ENCODE measurements at places on chromosomes 6 and 20.
A peak's percentile ranks its signal among the peaks of the same experiment; 100 is the strongest.

DNA sequence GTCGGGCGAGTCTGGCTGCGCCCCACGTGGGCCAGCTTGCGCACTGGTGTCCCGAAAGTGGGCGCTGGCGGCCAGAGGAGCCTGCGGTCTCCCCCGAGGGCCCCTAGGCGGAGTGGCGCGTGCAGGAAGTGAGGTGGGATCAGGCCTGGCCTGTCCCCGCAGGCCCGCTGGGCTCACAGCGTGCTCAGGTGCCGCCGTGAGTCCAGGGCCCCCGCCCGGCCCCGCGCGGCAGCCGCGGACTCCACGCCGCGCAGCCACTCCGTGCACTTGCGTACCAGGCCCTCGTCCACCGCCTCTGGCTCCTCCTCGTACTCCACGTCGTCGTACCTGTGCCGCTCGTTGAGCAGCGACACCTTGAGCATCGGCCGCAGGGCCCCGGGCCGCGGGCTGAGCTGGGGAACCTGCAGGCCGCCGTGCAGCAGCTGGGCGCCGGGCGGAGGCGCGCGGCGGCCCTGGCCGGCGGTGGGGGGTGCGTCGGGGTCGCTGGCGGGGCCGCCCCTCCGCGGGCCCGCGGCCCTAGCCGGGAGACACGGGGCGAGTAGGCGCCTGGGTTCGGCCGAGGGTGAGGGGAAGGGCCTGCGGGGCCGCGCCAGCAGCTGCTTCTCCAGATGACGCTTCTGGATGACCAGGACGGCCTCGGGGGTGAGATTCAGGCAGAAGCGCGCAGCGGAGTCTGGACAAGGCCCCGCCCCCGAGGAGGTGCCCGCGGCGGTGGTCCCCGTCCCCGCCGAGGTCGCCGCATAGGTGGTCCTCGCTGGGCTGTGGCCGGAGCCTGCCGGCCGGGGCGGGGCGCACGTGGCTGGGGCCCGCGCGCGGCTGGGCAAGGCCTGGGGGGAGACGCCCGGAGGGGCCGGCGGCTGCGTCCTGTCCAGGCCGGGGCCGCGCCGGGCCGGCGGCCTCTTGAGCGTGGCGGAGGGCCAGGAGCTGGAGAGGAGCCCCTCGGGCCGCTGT, 835 bp downstream of the PRR18 start:
- DNase-seq: no peak

GRCh38 chr6:159727717-159728445, 575 bp downstream of the WTAP start:
- peak; percentile 40 for DNase-seq

DNA sequence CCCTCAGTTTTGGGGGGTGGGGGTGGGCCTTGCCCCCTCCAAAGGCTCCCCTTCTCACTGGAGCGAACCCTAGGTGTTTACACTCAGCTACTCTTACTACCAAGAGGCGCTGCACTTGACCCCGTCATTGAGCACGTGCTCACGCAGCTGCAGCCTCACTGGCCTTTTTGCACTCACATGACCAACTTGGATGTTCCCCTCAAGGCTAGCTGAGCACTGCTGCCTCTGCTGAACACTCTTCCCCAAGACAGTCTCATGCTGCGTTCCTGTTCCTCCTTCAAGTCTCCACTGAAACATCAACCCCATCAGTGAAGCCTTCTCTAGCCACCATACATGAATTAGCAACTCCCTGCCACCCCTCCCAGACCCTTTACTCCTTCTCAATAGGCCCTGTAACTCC, 4.0 kb downstream of the SOD2 start:
- DNase-seq: no peak

DNA sequence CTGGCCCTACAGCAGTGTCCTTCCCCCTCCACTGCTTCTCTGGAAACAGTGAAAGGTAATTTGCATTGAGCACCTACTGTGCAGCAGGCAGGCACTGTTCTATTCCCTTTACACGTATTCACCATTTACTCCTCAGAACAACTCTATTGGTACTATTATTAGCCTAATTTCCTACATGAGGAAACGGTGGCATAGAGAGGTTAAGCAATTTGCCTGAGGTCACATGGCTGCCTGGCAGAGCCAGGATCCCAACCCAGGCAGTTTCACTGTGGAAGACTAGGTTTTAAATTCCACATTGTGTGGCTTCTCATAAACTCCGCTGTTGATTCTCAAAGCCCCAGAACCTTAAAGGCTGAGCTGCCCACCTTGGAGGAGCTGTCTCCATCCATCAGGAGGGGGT, 72.7 kb downstream of the CLIC5 start:
- DNase-seq: no peak

DNA sequence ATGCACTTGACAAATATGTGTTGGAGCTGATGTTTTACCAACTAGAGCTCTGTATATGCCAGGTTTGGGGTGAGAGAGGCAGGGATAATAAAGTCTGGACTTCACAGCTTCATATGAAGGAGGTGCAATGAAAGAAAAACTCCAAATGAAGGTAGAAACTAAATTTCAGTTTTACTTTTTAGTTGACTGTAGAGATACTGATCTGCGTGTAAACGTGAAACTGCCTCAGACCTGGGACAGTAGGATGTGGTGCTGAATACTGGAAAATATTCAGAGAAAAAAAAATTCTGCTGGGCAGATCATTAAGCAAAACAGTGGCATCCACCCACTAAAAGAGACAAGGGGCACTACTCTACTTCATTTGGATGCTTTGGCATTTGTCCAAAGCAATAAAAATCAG, 94.5 kb downstream of the BACH2 start:
- DNase-seq: no peak

DNA sequence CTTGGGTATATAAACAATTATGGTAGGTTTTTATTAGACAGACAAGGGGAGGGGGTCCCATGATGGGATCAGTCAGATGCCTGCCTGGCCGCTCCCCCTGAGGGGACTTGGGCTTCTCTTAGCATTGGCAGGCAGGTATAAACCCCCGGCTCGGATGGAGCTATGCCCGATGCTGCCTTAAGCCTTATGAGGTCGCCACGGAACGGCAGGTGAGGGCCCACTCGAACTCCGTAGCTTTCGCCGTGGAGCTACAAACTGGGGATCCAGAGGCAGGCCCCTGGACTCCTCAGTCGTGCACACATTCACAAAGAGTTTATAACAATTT, 148.8 kb downstream of the TRIM27 start:
- no peak for DNase-seq

- DNase-seq: no peak
Measured at GRCh38 chr6:131000544-131000943, 62.5 kb downstream of the EPB41L2 start.

DNA sequence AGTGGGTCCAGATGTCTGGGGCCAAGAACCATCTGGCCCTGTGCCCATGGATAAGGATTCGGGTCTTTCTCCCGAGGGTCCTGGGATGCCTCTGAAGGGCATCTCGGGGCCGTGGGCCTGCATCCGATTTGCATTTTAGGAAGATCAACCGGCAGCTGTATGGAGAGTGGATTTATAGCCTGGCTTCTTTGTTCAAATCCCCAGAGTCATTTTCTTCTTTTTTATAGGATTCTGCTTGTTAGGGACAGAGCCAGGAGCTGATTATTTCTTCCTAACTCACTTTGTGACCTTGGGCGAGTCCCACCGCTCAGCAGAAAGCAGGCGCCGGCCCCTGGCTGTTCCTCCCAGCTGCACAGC, 52.9 kb upstream of the APCDD1L start:
- no peak for DNase-seq

- no peak for DNase-seq
Measured at GRCh38 chr6:26025047-26025893, 62.0 kb upstream of the HFE start.

DNA sequence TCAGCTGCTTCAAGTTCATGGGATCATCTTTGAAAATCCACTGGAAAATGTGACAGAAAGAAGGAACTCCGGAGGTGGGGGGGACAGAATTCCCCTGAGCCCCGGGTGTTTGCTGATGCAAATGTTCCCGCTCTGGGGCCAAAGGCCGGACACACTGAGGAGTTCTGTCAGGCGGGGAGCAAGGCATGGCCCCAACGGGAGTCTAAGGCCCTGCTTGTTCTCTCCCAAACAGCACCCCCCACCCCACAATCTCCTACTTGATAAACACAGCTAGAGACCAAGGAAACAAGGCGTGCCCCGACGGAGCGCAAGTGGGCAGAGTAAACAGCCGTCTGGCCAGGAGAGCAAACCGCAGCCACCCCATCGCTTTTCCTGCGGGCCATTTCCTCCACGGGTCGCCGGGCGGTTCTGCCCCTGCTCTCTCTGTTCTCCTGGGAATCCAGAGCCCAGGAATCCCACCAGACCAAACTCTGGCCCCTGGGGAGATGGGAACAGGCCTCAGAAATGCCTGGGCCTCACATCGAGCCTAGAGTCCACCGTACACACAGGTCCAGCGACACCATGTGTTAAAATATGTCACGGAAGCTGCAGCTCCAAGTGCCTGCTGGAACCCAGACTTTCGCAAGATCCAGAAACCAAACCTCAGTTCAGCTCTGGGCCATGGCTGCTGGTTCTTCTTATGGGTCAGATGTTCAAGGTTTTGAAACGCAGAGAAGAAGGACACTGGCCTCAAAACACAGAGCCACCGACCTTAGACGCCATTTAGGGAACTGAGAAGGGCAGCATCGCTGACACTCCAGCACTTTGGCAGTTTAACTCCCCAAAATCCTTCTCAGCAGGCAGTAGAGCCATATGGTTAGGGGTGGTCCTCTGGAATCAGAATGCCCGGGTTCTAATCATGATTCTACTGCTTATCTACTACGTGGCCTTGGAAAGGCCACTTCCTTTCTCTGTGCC, 104.2 kb downstream of the PREX1 start:
- DNase-seq: no peak

- DNase-seq: no peak
Measured at GRCh38 chr20:32433311-32434021, 75.3 kb downstream of the ASXL1 start.

DNA sequence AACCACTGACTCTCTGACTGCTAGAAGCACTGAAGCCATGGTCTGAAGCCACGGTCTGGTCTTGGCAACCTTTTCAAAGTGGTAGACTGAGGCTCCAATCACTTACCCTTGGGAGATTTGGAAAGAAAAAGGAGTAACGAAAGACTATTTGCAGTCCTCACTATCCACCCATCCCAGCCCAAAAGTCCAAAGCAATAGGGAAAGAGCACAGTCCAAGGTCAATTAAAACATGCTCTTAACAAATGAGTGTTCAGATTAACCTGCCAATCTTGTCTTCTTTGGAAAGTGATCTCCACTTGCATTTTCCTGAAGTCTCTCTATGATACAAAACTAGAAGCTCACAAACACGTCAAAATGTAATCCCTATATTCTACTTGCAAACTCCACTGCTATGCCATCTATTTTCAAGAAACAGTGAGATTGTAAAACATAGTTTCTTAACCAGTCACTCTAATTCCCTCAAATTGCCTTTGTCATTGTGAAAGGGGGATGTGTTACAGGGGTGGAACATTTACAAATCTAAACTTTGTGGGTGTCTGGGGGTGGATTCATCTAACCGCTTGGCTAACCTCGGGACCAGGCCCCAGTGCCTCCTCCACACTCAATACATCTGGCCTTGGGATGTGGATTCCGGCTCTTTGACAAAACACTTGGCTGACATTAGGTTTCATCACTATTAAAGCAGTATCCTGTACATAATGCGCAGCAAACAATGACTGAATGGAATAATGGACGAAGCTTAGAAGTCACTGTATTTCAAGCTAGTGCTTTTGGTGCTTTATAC, 56.4 kb downstream of the B4GALT5 start:
- no peak for DNase-seq

DNA sequence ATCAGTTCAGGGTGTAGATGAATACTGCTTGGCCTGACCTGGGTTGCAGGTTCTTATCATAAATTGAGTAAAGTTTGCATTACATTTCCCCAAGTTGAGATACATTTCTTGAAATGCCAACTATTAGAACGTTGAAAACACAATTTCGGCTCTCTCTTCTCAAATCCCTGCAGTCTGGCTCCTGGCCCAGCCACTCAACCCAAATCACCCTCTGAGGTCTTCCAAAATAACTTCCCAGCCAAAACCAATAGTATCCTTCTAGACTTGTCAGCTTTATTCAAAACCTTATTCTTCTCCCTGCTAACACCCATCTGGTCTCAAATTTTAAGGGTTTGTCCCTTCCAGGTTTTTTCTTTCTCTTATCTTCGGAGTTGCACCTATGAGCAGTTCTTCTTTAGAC, 263.6 kb downstream of the EYA4 start:
- DNase-seq: no peak

DNA sequence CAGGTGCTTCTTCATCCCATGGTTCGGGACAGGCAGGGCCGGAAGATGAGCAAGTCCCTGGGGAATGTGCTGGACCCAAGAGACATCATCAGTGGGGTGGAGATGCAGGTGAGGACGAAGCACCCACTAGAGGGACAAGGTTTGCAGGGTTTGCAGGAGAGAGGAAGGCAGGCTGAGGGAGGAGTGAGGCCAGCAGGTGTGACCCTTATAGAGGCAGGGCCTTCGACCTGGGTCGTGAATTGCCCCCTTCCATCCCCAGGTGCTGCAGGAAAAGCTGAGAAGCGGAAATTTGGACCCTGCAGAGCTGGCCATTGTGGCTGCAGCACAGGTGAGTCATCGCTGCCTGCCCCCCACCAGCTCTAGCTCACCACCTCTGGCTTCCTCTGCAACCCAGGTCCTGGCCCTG, 8.4 kb downstream of the VARS2 start:
- DNase-seq: no peak

DNA sequence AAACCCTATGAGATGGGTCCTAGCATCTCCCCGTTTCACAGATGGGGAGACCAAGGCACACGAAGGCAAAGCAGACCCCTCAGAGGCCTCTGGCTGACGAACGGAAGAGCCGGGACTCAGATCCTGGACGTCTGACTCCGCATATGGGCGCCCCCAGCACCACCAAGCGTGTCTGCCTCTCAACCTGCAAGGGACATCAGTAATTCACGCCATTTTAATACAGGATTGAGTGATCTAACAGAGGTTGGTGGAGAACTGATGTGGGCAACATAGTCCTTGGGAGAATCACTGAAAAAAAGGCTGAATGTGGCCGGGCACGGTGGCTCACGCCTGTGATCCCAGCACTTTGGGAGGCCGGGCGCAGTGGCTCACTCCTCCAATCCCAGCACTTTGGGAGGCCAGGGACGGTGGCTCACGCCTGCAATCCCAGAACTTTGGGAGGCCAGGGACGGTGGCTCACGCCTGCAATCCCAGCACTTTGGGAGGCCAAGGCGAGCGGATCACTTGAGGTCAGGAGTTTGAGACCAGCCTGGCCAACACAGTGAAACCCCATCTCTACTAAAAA, 206.6 kb downstream of the DLL1 start:
- no peak for DNase-seq

DNA sequence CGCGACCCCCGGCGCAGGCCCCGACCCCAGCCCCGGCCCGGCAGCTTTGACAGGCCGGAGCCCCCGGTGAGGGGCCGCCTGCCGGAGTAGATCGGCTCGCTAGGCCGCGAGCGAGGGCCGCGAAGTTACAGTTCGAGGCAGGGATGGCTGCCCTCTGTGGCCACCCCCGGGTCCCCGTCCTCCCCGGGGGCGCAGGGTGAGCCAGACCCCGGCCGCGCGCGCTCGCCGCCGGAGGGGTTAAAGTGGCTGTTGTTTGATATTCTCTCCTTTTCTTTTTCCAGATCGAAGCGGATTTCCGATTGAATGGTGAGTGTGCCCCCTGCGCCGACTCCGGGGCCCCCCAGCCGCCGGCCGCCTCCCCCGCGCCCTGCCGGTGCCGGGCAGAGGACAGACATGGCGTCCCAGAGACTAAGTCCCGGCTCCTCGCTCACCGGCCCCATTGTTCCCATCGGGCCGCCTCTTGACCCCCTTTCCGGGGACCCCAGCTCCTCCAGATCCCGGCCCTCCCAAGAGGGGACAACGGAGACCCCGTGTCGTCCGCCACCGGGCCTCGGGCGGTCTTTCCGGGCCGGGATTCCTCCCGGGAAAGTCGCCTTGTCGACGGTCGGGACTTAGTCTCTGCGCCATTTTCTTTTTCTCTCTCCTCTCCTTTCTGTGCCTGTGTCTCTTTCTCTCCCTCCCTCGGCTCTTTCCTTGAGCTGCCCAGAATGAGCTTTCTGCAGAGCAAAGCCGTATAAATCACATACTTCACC, 704 bp downstream of the TOP1 start:
- DNase-seq: no peak

Data from NCI-H1436 (cell line).